ENCODE measurements at places on chromosomes 5 and 9. TPM values are rescaled to one million over a fixed set of nuclear protein-coding genes. Genes with fewer than 3 reads are reported as not detected.

Gene SHC3
- 2.5 TPM for polyA plus RNA-seq

DNA sequence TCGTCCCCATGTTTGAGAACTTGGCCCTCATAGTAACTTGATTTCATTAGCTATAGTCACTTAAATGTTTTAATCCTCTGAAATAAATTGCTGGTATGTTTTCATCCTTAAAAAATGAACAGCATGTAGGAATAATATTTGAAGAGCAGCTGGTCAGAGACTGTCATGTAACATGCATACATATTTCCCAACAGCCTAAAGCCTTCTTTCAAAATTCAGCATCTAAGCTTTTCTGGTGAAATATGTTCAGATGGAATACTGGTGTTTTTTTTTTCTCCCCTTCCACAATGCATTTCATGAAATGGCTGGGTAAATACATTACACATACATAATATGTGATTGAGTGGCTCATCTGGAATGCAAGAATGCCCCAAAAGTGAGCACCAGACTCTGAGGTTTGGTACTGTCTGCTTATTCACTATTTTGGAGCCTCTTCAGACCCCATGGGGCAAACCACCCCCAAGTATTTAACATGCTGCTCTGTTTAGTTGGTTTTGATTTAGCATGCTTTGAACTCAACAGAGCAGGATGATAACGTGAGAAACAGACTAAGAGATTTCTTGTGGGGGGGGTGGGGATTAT is 94.0 kb downstream of the SMARCA2 start:
- DNase-seq = no peak

- DNase-seq = no peak
Observed at GRCh38 chr5:112549605-112550166, 130.6 kb upstream of the EPB41L4A start.

DNA sequence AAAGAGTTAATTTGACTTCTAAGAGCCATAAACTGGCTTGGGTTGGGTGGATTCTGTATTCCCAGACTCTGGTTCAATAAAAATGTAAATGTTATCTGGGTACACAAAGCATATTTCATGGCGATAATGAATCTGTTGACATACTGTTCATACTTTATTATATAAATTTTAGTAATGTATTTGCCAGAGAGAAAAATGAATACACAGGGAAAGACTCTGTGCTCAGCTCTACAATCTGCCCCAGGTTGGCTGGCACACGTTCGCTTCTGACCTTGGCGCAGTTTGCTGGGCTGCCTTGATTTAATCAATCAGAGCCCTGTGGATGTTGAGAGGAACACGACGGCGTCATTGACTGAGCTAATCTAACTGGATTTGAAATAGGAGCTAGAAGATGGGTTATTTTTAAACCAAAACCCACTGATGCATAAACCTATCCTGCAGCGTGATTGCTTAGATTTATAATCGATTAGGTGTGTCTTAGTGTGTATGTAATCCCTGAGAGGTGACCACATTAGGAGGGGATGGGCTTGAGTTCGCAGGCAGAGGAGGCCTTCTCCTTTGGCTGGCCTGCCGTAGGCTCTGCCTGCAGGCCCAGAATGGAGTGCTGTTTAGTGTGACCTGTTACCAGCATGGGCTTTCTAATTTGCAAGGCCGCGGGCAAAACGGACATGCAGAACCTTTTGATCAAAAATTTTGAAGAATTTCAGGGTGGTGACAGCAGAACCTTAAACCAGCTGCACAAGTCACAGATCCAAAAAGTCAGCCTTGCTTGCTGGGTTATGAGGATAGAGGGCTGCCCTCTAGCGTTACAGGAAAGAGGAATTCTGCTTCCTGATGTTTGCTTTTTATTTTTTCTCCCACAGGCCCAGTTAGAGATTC is 3.9 kb upstream of the ADCY2 start:
- DNase-seq = no peak
